T-helper 2 cell (primary cell): ENCODE measurements at places on chromosomes 16 and 17.

- no peak for DNase-seq
Observed at GRCh38 chr17:49890077-49890821, 42.4 kb upstream of the TAC4 start.

- no peak for DNase-seq
Observed at GRCh38 chr17:62681939-62682381, 54.5 kb downstream of the MRC2 start.

GRCh38 chr16:67256701-67257230 is 8.0 kb downstream of the SLC9A5 start:
- no peak for DNase-seq

DNA sequence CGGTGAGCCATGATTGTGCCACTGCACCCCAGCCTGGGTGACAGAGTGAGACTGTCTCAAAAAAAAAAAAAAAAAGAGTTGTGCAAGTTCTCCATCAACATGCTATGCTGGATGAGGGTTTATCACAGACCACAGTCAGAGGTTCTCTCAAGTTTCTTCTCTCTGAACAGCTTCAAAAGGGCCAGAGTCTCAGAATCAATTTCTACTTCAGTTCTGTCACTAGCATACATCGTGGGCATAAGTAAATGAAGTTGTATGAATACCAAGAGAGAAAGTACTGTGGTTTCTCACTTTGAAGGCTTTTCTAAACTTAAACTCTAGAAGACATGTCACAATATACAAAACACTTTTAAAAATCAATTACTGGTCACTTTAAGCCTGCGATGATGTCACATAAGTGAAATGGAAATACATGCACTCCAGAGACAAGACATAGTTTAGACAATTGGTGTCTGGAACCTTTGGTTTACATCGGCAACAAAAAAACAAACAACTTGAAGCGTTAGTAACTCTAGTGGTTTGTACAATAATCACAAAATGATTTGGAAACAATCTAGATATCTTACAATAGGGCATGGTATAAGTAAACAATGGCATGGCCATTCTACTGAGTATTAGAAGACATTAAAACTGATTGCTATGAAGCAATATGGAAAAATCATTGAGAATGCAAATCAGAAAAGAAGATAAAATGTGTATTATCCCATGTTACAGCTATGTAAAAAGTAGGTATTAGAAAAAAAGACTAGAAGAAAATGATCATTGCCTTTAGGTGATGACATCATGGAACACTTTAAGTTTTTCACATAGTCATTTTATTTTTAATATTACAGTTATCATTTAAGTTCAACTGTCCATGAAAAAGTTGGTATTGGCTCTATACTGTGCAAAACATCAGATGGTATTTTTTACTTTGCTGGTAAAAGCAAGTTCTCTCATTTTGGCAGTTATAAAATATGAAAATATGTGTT is 232.3 kb downstream of the ZFHX3 start:
- no peak for DNase-seq

GRCh38 chr17:6775871-6776405 is at the start of gene FBXO39:
Gene FBXO39, plus strand, starts transcription at chr17:6776215. Its CDS starts 3,654 bp downstream, at chr17:6779869.
- DNase-seq = no peak

- peak; percentile 45 for DNase-seq
Observed at GRCh38 chr17:1120596-1121441, 59.0 kb downstream of the ABR start.
